ENCODE measurements at places on chromosomes 7 and 10.

DNA sequence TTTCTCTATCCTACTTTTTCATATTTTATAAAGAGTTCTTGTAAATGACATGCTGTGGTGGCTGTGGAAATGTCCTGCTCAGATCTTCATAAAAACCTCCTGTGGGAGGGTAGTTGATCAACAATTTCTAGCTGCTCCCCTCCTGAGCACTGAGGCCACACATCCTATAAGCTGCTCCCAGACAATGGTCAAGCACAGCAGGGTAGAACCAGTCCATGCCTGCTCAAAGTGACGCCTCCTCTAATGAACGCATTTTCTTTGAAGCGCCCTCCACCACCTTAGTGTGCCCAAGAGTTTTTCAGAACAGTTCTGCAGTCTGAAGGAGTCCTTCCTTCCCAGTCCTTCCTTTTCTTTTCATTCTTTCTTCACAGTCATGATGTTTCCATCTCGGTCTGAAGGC is 298.6 kb upstream of the CACNA2D1 start:
- no peak for DNase-seq

GRCh38 chr10:119523895-119524719 is 18.4 kb downstream of the RGS10 start:
- no peak for DNase-seq

- DNase-seq, result no peak
These were observed 3.7 kb upstream of the AOC1 start for GRCh38 chr7:150848561-150849115.

- no peak for DNase-seq
These were observed 1095.4 kb upstream of the CELF2 start for GRCh38 chr10:9922126-9922870.

DNA sequence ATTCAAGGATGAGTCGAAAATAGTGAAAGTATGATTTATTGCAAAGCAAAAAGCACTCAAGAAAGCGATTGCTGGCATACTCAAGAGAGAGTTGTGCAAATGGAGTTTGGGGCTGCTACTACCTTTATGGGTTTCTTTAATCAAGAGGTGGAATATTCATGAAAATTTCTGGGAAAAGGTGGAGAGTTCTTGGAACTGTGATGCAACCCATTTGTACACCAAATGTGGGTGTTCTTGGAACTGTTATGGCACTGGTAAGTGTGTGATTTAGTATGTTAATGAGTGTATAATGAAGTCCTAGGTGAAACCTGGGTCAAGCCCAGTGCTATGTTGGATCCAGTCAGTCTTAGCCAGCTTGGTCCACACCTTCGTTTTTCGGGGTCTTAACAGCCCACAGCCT is 3.4 kb upstream of the VOPP1 start:
- DNase-seq, result no peak

DNA sequence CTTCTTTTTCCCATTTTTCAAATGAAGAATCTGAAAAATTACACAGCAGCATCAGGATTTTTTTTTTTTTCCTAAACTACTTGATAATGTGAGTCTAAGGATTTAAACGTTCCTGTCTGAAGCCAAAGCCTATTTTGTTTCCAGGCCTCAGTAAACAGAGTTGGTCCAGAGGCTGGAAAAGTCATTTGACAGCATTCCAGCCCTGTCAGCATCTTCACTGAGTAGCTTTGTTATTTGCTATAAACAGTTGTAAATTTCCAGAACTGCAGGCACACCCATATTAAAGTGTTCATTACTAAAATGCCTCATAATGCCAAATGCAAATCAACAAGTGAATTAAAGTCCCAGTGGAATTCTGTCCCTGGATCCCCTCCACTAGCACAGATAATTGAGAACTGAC is 35.5 kb upstream of the KMT2E start:
- no peak for DNase-seq

DNA sequence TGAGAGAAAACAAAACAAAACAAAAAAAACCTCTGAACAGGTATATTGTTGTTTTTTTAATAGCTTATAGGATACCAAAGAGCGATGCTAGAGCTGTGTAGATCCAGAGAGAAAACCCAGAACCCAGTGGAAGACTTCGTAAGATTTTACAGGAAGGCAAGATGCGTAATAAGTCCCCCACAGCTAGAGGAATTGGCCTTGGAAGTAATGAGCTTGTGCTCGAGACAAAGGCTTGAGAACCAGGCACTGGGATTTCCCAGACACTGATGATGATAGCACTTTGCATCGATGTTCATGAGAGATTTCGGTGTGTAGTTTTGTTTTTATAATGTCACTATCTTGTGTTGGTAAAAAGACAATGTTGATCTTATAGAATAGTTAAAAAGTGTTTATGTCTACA is 821.5 kb upstream of the IGFBP3 start:
- no peak for DNase-seq

- DNase-seq, result no peak
These were observed 42.0 kb upstream of the RHOBTB1 start for GRCh38 chr10:60985951-60986350.

GRCh38 chr10:12130237-12130872 is 878 bp downstream of the SEC61A2 start:
- DNase-seq, result peak; percentile 81

GRCh38 chr10:35487336-35488034 is 117.7 kb upstream of the GJD4 start:
- DNase-seq, result peak; percentile 12

DNA sequence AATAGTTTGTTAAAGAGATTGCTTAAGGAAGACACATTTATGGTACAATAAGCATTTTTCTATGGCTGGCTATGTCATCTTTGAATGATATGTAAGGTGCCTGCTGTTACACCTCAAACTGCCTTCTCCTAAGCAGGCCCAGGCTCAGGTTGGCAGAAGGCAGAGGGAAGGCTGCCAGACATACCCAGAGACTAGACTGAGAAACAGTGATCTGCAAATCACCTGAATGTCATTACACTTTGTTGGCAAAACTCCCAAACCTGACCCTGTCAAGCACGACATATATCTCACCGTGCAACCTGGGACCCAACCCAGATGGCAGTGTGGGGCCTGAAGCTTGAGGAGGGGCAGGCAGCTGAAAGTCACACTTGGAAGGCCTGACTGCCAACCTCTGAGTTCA is 136.6 kb upstream of the TARP start:
- no peak for DNase-seq

- DNase-seq, result no peak
These were observed 46.0 kb downstream of the ABCC2 start for GRCh38 chr10:99828464-99828863.

DNA sequence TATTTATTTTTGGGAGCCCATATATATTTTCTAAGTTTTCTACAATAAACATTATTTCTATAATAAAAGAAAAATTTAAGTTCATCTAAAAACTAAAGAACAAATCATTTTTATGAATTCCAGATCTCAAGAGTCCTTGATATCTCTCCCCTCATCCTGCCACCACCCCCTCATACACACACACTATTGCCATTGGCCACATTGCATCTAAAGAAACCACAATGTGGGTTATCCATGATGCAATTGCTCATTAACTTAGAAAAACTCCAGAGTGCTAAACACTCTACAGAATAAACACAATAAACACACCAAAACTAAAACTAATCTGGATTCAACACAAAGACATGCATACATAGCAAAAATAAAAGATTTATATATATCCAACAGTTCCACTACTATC is 37.8 kb downstream of the FAM13C start:
- DNase-seq, result no peak

DNA sequence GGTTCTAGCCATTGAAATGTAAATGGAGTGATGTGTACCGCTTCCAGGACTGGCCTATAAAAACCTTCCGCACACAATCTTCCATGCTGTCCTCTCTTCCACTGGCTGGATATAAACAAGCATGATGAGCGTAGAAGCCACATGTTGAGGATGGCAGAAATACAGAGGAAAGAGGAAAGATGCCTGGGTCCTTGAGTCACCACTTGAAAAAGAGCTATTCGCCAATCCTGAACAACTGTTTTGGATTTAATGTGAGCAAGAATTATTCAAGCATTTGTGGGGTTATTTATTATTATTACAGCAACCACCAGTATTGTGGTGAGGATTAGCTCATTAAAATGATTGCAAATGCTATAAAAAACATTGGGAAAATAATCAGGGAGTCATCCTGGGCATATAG is 45.8 kb upstream of the PLXNA4 start:
- DNase-seq, result peak; percentile 18

- DNase-seq, result peak; percentile 68
These were observed 32.1 kb upstream of the GNA12 start for GRCh38 chr7:2876031-2876731.
